ENCODE measurements at places on chromosomes 6 and 20.
A peak's percentile ranks its signal among the peaks of the same experiment; 100 is the strongest.

DNA sequence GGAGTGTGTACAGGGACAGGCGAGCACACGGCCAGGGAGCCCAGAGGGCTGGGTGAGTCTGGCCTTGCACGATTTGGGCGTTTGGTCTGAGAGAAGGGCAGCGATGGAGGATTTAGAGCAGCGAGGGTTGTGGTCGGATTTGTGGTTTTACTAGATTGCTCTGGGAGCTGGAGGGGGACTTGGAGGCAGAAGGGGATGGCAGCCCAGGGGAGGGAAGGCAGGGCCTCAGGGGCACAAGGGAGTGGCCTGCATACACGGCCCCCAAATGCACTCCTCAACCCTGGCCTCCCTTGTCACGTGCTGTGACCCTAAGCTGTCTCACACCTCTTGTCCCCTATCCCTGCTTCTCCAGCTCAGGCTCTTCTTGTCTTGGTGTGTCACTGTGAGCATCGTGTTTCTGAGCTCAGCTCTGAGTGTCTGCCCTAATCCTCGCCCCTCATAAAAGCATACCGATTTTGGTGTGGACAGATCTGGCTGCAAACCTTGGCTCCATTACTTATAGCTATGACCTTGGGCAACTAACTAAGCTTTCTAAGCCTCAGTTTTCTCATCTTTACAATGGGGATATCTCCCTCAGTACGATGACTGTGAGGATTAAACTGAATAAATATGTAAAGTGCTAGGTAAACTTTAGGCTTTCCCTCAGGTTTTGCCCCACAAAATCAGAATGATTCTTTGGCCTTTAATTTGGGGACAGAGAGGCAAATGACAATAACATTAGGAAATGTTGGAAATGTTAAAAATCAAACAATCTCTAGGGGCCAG, 120.1 kb upstream of the ARMC2 start:
- DNase-seq: no peak

DNA sequence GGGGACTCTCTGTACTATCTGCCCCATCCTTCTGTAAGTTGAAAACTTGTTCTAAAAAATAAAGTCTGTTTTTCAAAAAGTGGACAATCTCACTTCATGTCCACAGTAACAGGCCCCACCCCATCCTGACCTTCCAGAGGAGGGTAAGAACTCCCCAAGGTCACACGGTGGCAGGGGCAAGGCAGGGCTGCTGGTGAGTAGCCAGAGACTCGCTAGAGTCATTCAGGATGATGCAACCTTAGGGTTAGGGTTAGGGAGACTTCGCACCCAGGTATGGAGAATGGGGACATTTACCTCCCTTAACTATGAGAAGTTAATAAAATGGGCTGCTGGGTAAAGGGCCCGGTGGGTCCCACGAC, 15.4 kb downstream of the PEDS1 start:
- no peak for DNase-seq

DNA sequence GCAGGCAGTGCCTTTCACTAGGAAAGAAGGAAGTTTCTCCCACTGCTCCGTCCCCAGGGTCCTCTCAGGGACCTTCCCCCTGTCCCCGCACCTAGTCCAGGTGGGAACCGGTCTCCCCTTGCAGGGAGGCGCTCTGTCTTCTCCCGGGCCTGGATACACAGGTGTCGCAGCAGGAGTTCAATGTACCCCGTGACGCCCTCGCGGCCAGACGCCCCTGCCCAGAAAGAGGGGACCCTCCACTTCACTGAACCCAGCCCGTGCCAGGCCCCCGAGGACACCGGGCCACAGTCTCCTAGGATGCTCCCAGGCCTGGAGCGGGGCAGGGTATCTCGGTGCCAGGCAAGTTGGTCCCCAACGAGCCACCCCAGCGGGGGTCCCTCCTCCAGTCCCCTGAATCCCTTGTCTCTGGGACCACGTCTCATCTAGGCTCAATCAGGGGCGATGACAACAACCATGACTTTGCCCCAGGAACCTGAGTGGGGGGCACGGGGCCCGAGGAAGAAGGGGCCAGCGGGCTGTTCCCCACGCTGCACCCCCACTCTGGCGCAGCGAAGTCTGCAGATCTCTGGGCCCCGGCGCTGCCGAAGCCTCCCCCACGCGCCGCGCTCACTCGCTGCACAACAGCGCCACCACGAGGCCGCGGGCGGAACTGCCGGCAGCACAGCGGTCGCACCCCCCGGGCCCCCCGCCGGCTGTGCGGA, 103.0 kb downstream of the EDN3 start:
- DNase-seq: peak; percentile 76

- no peak for DNase-seq
These were observed 63.5 kb upstream of the FAM8A1 start for GRCh38 chr6:17536586-17536985.

DNA sequence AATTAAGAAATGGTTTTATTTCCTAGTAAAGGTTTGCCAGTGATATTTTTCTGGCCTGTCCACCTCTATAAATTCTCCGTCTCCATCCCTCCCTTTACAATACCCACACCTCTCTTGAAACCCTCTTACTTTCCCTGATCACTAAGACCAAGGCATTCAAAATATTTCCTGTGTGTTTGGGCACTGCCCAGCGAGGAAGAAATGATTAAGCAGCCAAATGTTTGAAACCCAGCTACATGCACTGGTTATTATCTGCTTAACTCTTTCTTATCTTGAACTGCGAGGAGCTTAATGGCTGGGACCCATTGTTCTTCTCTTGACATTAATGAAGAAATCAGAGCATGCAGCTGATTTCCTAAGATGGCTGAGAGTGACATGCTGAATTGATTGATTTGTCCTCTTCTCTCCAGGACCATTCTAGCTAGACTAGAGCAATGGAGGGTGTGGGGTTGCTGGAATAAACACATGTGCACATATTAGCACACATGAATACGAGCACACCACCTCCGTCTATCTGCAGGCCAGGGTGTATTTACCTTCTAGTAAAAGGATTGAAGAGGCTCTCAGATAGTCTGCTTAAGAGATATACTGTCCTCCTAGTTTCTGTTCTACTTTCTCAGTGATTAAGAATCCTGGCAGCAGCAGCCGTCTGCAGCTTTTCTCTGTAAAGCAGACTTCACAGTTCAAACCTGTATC, 46.1 kb upstream of the PRDM1 start:
- no peak for DNase-seq

DNA sequence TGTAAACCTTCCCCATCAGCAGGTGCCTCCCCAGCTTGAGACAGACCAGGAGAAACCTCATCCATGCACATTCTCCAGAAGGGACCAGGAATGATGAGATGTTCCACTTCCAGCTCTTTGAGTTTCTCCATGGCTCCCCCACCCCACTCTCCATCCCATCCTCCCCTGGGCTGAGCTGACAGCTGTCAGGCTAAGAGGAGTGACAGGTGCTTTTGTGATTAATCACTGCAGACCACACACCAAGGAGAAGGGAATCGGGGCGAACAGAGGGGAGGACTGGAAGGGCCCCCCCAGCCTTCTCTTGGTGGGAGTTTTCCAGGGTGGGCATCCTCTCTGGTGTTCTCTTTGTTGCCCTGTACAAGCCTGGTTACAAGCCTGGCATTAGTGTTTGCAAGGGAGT, 56.1 kb upstream of the ZFAND3 start:
- DNase-seq: no peak

DNA sequence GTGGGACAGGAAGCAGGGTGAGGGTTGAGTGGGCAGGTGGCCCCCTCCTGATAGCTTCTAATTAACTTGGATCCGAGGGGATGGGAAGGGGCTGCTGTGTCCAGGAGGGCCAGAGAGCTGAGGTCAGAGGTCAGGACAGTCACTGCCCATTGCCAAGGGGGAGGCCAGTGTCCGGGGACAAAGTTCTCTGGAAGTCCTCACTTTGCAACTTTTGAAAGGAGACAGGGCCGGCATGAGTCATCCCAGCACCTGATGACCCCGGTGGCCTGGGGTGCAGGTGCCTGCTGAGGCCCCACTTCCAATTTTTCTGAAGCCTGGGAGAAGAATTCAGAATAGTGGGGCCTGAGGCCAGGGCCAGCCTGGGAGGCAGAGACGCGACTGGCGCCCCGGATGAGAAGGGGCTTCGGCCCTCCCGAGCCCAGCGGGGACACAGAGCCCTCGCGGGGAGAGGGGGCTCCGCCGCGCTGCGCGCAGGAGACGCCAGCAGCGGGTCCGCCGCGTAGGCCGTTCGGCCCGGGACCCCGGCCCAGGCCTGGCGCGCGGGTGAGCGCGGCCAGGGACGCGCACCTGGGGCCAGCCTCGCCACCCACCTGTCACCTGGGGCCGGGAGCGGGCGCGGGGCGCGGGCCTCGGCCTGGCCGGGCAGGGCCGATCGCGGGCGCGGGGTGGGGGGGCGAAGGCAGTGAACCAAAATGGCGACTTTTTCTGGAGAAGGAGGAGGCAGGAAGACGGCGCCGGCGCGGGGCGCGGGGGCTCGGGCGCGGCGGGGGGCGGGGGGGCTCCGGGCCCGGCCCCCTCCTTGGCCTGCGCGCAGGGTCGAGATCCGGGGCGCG, 586 bp downstream of the ZNF512B start:
- DNase-seq: no peak

DNA sequence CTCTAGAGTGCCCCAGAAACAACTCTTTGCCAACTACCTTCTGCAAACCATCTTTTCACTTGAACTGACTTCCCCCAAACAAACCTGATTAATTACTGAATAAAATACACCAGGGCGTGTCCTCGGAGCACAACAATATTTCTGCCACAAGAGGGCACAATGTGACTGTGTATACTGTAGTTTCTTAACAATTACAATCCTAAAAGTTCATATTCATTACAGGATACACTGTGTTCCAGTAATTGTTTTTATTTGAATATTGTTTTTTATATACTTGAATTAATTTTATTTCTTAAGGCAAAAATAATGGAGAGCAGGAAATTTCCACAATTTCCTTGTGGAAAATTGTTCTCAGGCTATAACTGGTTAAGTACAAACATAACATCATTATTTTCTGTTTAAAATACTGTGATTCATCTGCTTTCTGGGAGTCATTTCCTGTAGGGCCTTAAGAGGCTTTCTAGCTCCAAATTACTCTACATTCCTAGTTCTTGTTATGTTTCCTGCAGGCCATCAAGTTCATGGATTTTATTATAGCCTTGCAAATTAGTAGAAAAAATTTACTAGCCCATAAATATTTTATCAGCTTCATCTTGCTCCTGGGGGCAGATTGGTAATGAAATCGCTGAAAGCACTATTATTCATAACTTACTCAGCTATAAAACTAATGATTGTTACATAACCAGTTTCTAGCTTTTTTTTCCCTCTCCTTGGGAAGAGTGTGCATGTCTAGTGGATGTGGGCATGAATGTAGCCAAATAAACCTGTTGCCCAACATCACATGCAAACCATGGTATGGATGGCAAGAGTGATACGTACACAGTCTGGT, 51.9 kb upstream of the SLC22A16 start:
- peak; percentile 46 for DNase-seq

- no peak for DNase-seq
These were observed 125.0 kb upstream of the ID4 start for GRCh38 chr6:19712012-19712688.

- DNase-seq: no peak
These were observed 143.0 kb downstream of the DOK5 start for GRCh38 chr20:54618412-54618811.

GRCh38 chr6:167719920-167720319, 106.8 kb upstream of the AFDN start:
- DNase-seq: no peak

GRCh38 chr6:21327326-21328112, 266.0 kb upstream of the SOX4 start:
- no peak for DNase-seq

GRCh38 chr6:136012198-136012887, 160.8 kb downstream of the PDE7B start:
- DNase-seq: no peak

- DNase-seq: no peak
These were observed 10.3 kb downstream of the WFDC2 start for GRCh38 chr20:45479822-45480221.

DNA sequence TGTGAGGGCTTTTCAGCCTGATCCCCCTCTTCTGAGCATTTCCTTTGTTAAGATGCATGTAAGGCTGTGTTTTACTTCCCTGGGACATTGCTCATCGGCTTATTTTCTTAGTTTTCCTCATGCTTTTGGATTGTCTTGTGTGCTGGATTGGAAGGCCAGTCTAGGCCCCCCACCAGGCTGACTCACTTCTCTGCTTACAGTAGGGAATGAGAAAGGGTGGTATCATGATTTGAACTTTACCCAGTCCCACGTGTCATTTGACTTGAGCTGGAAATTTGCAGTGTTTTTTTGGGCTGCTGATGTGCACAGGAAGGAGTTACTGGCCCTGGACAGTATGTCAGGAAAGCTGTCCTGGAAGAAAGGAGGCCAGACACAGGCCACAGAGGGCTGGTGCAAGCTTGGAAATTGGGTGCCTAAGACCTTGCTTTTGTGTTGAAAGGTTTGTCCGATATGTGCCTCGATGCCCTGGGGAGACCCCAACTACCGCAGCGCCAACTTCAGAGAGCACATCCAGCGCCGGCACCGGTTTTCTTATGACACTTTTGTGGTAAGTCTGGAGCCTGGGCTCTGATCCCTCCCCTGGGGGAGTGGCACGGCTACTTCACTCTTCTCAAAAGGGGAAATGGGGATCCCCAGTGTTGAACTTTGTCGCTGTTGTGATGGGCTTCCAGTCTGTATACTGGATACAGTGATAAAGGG, 12.8 kb downstream of the RNF114 start:
- DNase-seq: no peak

GRCh38 chr20:29742699-29743100, 1514.8 kb upstream of the DEFB115 start:
- no peak for DNase-seq

- no peak for DNase-seq
These were observed 38.1 kb downstream of the GJA10 start for GRCh38 chr6:89932245-89932802.

GRCh38 chr6:138778331-138778730, 4.8 kb downstream of the CCDC28A start:
- DNase-seq: no peak

DNA sequence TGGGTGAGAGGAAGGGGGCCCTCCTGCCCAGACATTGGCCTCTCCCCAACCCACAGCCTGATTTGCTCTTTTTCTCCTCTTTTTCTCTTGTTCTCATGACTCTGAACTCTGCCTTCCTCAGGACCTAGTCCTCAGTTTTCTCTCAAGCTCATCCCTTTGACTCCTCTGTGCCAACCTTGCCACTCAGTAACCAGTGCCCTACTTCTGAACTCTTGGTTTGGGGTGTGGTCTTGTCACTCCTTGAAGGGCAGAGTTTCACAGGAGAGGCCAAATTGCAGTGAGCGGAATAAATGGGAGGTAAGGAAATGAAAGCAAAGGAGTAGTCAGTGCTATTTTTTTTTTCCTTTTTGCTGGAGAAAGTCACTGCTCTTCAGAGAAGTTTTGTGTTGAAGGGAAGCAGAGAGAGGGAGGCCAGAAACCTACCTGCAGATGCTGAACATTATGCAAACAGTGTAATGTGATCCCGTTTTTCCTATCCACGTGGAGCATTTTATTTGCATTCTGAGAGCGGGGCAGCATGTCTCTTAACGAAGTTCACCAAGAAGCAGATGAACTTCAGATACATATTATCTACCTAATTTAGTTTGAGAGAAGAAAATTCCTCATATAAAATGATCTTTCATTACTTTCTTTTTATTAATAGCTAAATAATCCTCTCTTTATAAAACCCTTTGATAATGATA, 26.9 kb downstream of the CFAP61 start:
- no peak for DNase-seq

All from stimulated activated CD4-positive, alpha-beta T cell treated with anti-CD3 and anti-CD28 coated beads, Interleukin-1b, Interleukin-23, amount 100 ng/mL, for 4 hours (primary cell).